ENCODE measurements at places on chromosomes 7 and 10.

- no peak for DNase-seq
Observed at GRCh38 chr7:129093867-129094456, 39.1 kb upstream of the TNPO3 start.

- DNase-seq = no peak
Observed at GRCh38 chr7:31175672-31176071, 123.6 kb downstream of the ADCYAP1R1 start.

DNA sequence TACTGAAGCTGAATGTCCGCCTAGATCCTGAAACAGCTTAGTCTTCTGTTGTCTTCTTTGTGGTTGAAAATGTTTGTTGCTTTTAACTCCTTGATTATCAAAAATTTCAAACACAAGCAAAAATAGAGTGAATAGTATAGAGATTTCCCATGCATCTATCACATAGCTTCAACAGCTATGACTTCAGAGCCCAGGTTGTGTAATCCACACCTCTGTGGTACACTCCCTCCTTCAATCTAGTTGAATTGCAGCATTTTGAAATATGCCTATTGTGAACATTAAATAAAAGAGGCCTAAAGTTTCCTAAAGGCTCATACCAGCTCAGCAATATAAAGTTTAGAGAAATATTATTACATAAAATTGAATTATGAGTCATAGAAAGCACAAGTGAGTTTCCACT, 204.7 kb upstream of the HDAC9 start:
- DNase-seq = no peak

GRCh38 chr7:20220293-20220761, 3.1 kb upstream of the MACC1 start:
- DNase-seq = no peak

DNA sequence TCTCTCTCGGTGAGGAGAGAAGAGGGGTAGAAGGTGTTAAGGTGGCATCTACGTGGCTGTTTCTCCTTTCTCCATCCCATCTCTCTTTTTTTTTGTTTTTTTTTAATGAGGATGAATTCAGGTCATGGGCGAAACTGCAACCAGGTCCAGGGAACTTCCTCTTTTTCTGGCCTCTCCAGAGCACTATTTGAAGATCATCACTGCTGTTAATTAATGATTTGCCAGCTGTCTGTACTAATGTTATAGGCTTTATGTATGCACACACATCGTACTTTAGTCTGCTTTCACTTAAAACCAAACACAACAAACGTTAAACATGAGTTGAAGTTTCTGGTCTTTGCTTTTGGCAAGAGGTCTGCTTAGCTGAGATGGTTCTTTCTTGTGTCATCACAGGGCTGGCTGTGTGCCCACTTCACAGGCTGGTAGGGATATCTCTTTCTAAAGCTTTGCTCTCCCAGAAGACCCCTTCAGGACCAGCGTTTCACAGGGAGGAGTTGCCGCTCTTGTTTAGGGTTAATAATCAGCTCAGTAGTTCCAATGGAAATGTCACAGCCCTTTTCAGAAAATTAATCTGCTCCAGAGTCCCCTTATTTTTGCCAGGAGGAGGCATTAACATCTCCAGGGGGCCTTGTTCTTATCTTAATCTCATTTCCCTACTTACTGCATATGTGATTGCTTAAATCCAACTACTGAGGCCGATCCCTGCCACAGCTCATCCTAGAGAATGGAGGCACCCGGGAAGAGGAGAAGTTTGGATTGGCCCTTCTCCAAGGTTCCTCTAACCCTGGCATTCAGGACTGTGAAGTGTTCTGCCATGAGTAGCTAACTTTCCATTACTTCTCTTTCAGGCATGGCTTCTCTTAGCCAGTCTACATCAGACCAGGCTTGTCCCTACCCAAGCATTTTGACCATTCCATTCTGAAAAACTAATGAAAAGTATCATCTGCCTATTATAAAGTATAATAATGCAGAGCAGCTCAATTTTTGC, 273.9 kb upstream of the NFE2L3 start:
- no peak for DNase-seq

DNA sequence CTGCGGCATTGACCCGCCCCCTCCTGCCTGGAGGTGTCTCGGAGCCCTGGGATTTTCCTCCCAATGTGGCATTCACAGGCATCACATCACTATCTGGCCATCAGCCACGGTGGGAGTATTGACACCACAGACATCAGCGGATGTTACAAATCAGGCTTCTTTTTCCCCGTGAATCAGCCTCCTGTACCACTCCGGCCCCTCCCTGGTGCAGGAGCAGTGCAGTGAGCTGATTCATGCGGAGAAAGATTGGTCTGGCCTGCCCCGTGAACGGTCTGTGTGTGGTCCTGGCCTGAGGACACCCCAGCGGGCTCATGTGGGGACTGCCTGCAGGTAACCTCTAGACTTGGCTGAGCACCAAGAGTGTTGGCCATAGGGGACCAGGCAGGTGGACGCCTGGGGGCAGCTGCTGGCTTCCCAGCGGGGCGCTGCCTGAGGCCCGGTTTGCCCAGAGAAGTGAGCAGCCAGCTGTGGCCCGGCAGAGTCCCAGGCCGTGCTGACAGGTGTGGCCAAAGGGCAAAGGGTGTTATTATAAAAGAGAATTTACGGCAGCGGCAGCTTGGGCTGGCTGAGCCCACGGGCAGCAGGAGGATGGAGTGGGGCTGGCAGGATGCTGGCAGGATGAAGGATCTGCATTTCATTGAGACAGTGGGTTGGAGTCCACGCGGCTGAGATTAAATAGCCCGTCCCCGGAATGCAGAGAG, 32.1 kb upstream of the GNA12 start:
- DNase-seq = no peak

Measured in stimulated activated CD8-positive, alpha-beta memory T cell treated with anti-CD3 and anti-CD28 coated beads, Interleukin-4, amount 100 ng/mL, for 1 hour (primary cell).